ENCODE measurements at places on chromosomes 1 and 21.

DNA sequence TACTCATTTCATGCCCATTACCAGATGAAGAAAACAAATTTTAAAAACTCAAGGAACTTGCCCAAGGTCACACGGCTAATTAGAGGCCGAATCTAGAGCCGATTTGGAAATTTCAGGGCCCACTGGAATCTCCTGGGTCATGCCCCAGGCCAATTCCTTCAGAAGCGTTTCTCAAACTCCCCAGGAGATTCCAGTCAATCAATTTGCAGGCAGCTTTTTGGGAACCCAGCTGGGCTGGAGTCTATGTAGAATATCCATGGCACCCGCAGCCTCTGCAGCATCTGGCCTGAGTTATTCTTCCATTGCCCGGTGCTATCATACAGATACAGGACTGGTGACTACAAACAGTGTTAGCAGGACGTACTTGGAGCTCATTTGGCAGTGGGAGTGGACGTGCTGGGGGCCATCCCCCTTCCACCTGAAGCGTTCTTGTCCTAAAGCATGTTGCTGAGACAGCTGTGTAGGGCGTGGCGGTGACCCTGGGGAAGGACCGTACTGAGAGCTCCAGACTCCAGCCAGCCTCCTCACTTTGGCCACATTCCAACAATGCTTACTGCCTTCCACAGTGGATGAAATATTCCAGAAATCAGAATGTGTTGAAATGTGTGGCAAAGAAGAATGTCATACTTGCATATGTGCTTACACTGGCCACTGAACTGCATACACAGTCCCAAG is 38.3 kb downstream of the ABCG1 start:
- DNase-seq = no peak

DNA sequence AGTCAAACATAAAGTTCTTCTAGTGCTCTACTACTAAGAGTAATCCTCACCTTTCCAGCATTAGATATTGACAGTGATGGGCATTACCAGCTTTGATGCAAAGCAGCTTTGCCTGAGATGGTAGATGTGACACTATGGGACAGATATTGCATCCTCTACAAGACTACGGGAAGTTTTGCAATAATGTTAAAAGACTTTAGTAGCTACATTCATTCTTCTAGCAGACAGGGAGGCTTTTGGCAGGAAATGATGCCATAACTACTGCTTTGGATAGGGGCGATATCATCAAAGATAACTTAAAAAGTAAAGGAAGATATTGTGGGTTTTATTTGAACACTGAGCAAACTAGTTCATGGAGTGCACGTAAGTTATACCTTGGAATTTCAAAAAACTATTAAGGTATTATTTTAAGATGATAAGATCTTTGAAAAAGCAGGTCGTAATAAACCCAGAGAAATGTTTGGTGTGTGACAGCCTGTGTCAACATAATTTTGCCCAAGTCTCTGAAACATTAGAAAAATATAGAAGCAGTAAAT is 368.3 kb upstream of the TMPRSS15 start:
- DNase-seq = no peak

GRCh38 chr1:33366762-33367484 is 46.0 kb upstream of the A3GALT2 start:
- DNase-seq = no peak

DNA sequence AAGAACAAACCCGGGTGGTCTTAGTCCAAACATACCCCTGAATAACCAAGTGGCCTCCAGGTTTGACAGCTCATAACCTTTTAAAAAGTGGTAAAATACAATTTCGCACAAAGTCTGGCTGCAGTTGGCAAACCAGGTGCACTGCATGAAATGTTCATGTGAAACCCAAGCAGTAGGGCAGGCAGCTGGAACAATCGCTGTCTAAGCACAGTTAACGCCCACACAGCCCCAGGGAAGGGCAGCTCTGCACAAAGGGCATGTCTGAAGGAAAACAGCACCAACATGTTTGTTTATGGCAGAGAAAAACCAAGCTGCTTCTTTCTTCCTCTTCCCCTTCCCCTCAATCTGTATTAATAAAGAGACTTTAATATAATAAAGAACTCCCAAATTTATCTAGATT is 49.5 kb downstream of the KIAA1614 start:
- DNase-seq = no peak

DNA sequence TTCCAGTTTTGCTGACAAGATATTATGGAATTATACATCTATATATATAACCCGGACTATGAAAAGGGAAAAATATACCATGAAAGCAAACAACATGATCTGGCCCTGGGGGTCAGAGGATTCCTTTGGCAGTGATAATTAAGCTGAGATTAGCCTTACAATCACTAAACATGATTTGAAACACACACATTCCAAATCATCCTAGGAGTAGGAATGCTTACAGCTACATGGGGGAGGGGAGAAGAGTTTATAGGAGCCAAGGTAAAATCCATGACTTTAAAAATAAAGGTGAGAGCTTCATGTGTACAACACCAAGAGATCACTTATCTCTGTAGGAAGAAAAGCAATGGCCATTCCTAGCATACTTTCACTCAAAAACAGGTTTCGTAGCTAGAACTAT is 57.6 kb downstream of the AKT3 start:
- no peak for DNase-seq

DNA sequence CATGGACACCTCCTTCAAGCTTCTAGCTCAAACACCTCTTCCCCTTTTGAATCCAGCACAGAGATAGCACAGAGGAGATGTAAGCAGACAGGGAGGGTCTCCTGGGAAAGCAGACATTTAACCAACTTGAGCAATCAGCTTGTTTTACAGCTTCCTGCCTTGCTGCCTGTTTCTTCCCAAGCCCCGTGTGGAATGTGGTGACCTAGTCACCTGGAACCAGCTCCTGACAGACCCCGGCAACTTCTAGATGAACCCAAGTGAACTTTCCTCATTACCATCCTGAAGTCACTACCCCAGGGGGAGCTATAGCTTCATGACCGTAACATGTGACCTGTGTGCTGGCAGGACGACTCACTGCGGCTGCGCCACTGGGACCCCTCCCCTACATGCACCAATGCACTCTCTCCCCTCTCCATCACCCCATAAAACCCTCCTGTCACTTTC is 24.1 kb upstream of the TTF2 start:
- no peak for DNase-seq

Data from SW480 (cell line).